ENCODE measurements at places on chromosomes 6 and 20. TPM values are rescaled to one million over a fixed set of nuclear protein-coding genes. Genes with fewer than 3 reads are reported as not detected.

The TRIM31 gene
- total RNA-seq = 0.35 TPM

The SLC44A4 gene
- 23.1 TPM for total RNA-seq

The IL17A gene
- not detected for total RNA-seq

DNA sequence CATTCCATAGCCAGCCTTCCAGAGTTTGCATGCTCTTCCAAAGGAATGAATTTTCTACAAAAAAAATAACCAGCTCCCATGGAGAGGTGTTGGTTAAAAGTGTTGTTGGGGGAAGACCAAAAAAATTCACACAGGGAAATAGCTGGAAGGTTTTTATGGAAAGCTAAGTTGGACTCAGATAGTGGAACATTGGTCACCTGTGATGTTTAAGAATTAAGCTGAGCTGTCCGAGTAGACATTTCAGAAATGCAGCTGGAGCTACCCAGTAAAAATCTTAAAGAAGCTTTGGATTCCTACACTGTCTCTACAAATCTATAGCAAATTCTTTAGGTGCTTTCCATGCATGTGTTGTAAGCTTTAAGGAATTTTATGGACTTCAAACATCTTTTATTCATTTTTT is 155.5 kb downstream of the THBS2 start:
- H3K27me3 ChIP-seq = no peaks in the 10 kb centered on the region
- DNase-seq = no peak
- H3K27ac ChIP-seq = no peak overlapping the region
- no peaks in the 10 kb centered on the region for H3K4me1 ChIP-seq
- no peaks in the 10 kb centered on the region for H3K36me3 ChIP-seq
- H3K4me3 ChIP-seq = no peak overlapping the region

- no peaks in the 10 kb centered on the region for H3K27me3 ChIP-seq
- H3K4me3 ChIP-seq = no peak overlapping the region
- no peak for DNase-seq
- H3K27ac ChIP-seq = no peak overlapping the region
These were observed 548.2 kb downstream of the QKI start for GRCh38 chr6:163962627-163963117.

The SCGN gene
- not detected for total RNA-seq

Measured in upper lobe of right lung (tissue), 1 donor.